ENCODE measurements at places on chromosomes 12 and 14. TPM values are rescaled to one million over a fixed set of nuclear protein-coding genes. Genes with fewer than 3 reads are reported as not detected.
A peak's percentile ranks its signal among the peaks of the same experiment; 100 is the strongest.

GRCh38 chr12:97168804-97169203 is 261.7 kb downstream of the NEDD1 start:
- no peak for DNase-seq

GRCh38 chr12:118541934-118542333 is 165.6 kb downstream of the SUDS3 start:
- peak; percentile 36 for DNase-seq

DNA sequence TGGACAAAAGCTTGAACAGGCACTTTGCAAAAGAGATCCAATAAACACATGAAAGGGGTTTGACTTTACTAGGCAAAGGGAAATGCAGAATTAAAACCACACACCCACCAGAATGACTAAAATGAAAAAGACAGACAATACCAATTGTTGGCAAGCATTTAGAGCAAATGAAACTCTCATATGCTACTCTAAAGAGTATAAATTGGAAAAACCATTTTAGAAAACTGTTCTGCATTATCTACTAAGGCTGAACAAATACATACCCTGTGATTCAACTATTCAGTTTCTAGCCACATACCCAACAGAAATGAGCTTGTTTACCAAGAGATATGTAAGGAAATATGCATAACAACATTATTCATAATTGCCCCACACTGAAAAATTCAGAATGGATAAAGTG is 8.5 kb upstream of the IL22 start:
- no peak for DNase-seq

DNA sequence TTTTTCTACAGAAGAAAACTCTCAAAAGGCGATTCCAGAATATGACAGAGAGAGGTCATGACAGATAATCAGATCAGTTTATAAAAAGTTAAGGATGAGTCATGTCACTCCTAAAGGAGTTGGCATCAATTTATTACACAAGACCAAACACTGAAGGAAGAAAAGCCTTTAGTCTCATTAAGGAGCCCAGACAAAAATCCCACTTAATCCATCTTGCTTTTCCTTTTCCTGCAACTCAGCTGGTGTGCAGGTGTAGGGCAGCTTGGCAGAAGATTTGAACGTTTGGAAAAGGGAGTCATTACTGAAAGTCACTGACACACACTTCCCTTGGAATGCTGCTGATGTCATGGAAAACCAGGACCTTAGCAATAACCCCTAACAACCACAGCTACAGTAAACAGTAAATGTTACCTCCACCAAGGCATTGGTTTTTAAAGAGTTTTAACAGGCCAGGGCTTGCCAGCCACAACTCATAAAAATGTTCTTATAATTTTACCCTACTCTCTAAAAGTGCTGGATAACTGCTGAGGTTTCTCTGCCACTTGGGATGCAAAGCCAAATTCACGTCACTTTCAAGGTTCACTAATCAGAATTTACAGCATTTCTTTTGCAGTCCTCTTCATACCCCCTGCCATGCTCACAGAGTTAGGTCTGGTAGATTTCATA is 320.6 kb downstream of the RAD51B start:
- DNase-seq = peak; percentile 100

GRCh38 chr14:69963966-69964365 is 84.8 kb downstream of the SMOC1 start:
- no peak for DNase-seq

GRCh38 chr12:2014231-2014630 is 10.0 kb upstream of the DCP1B start:
- DNase-seq = no peak

Gene GPD1
- total RNA-seq = not detected

Gene DAO
- total RNA-seq = not detected

DNA sequence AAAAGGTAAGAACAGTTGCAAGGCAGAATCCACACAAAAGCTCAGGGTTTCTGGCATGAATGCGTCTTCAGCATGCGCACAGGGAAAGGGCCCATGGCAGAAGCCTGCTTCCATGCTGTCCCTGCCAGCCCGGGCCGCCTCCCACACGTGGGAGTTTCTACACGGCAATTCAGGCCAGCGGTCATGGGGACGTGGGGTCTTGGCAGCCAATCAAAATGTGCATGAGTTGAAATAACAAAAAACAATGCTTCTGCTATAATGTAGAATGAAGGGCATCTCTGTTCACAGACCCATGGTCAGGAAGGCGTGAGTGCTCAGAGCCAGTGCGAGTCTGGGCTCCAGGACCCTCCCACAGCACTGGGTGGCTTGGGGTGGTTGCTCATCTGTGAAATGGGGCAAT is 28.6 kb downstream of the AMN start:
- DNase-seq = no peak

- DNase-seq = no peak
These were observed 60.4 kb downstream of the TMTC3 start for GRCh38 chr12:88202500-88202899.

DNA sequence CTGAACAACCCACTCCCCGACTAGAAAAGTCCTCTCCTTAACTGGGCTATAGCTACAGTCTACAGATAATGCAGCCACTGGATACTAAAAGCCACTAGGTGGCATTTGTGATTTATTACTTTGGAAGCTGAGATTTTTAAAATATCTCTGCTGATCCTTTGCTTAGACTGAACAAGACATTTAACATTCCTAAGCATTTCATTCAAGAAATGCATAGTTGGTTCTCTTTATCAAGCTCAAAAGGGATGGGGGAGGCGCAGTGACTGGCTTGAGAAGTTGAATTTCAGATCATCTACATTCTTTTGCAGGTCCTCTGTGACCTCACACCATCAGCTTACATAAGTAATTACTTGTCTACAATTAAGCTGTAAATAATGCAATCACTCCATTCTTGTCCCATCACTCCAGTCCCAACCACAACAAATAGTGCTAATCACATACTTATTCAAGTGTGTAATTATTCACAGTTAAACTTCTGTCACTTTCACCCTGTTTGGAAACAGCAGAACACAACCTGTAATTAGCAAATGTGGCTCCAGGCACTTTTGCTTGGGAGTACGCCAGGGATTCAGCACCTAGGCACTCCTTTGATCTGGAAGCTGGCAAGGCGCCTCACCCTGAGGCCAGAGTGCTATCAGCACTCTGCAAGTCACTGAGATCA is 203.6 kb downstream of the NOVA1 start:
- DNase-seq = no peak

GRCh38 chr14:105711841-105712460 is 185.6 kb downstream of the TMEM121 start:
- no peak for DNase-seq

GRCh38 chr14:75715926-75716780 is 55.1 kb downstream of the TTLL5 start:
- peak; percentile 79 for DNase-seq

Gene RNASE3
- not detected for total RNA-seq

GRCh38 chr14:66635435-66635834 is 127.5 kb downstream of the GPHN start:
- DNase-seq = no peak

Gene PDZRN4
- not detected for total RNA-seq

DNA sequence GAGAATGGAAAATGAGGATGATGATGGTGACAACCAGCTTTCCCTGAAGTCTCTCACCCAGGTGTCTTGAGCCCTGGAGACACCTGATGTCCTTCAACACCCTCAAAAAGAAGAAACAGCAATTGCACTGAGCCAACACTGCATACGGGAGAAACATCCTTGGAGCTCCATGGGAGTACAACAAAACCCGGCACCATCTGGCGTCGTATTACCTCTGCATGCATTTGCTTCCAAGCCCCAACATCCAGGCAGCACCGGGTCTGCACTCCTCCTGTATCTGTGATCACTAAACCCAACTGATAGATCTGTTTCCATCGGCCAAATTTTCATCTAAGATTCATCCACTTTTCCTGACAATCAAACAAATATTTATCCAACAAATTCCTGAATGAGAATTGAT is 249.9 kb downstream of the DPF3 start:
- DNase-seq = no peak

DNA sequence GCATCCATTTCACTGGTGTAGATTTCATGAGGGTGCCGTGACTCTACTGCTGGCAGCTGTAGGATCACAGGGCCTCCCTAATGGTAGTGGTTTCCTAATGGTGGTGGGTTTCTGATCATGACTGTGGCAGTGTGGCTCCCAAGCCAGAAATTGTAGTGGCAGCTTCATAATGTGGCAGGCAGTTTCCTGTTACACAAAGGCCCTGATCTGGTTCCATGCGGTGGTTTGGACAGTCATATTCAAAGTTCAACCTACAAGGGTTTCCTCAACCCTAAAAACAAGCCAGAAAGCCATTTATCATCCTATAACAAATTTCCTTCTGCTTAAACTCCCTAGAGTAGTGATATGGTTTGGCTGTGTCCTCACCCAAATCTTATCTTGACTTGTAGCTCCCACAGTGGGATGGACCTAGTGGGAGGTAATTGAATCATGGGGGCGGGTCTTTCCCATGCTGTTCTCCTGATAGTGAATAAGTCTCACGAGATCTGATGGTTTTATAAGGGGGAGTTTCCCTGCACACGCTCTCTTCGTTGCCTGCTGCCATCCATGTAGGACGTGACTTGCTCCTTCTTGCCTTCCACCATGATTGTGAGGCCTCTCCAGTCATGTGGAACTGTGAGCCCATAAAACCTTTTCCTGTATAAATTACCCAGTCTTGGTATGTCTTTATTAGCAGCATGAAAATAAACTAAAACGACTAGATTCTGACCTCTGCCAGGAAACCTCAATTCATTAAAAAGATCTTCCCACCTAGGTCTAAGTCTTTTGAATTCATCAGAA is 257.1 kb downstream of the EFCAB11 start:
- no peak for DNase-seq

Gene PRPH
- total RNA-seq = not detected

- no peak for DNase-seq
These were observed 968.6 kb downstream of the DIO2 start for GRCh38 chr14:79242666-79243065.

Gene HDAC7
- 22.8 TPM for total RNA-seq

DNA sequence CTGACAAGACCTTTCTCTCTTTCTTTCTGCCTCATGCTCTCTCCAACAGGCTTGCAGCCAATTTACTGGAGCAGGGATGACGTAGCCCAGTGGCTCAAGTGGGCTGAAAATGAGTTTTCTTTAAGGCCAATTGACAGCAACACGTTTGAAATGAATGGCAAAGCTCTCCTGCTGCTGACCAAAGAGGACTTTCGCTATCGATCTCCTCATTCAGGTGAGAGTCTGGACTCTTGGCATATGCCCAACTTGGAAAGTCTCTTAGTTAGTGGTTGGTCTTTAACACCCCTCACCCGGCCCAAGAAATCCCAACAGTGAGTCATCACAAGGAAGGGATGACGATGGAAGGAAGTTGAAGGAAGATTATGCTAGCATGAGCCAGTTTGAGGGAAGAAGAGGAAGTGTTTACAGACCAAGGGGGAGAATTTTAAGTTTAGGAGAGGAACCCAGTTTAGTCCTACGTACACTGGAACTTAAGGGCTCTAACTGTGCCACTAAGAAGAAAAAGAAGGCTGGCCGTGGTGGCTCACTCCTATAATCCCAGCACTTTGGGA is 189.7 kb downstream of the ETV6 start:
- peak; percentile 78 for DNase-seq

Gene RPS6KL1
- not detected for total RNA-seq
